Fibroblast of skin of left biceps (primary cell): ENCODE measurements at places on chromosomes 11 and 22.

DNA sequence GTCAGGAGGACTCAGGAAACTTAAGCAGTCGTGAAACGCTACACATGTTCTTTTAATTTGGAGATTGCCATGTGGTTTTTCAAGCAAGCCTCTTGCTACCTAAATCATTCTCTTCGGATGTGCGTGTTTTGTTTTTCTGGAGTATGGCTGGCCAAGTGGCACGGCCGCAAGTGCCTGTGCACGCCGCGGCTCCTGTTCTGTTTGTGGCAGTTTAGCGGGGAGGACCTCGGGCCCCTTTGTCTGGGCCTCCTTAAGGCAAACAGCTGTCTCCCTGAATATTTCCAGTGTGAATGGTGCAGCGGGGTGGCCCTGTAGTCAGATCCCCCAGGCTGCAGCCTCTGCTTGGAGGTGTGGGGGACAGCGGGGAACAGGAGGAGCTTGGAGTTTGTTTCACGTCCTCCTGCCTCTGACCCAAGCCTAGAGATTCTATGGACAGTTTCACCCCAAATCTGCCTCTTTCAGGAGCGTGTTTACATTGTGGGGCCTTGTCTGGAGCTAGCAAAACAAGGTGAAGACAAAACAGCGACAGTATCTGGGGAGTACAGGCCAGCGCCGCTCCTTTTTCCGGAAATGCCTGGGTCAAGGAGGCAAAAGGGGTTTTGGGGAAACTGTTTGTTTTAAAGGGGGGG lies 1.3 kb downstream of the LRP5 start:
- no peak for DNase-seq

GRCh38 chr22:23742505-23743264 lies 8.2 kb downstream of the ZNF70 start:
- no peak for DNase-seq

DNA sequence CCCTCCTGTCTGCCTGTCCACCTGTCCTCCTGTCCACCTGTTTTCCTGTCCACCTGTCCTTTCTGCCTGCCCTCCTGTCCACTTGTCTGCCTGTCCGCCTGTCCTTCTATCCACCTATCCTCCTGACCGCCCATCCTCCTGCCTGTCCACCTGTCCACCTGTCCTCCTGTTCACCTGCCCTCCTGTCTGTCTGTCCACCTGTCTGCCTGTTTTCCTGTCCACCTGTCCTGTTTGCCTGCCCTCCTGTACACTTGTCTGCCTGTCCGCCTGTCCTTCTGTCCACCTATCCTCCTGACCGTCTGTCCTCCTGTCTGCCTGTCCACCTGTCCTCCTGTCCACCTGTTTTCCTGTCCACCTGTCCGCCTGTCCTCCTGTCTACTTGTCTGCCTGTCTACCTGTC lies 682.8 kb downstream of the TBC1D22A start:
- DNase-seq: no peak

DNA sequence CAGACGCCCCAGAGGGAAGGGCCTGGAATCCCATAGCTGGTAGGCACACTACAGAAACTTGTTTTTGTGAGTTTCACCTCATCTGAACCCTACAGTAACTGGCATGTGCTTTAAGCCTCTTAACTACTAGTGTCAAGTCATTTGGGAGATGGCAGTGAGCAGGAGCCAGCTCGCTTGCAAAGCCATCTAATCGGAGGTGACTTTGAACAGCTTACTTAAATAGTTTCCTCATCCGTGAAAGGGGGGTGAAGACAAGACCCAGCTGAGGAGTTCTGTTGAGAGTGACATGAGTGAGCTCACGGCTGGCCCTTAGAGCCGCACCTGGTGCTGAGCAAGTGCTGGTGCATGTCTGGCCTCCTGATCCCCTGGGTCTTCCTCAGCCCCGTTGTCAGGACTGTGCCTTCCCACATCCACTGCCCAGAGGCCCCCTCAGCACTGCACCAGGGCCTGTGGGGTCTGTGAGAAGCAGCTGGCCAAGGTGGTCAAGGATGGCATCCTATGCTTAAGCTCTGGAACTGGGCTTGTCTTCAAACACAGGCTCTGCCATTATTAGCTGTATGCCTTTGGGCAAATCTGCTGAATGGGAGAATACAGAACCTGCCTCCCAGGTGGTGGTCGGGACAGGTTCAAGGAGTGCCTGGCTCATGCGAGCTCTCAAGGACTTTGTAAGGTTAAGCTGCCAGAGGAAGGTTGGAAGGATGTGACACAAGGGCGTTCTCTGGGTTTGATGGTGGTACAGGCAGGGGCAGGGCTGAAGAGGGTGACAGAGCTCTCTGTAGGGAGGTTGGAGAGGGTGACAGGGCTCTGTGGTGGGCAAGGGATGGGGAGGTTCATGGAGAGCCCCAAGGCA lies 27.3 kb downstream of the INCENP start:
- no peak for DNase-seq

- DNase-seq: no peak
These were observed 5.3 kb downstream of the PHOX2A start for GRCh38 chr11:72238492-72239312.

DNA sequence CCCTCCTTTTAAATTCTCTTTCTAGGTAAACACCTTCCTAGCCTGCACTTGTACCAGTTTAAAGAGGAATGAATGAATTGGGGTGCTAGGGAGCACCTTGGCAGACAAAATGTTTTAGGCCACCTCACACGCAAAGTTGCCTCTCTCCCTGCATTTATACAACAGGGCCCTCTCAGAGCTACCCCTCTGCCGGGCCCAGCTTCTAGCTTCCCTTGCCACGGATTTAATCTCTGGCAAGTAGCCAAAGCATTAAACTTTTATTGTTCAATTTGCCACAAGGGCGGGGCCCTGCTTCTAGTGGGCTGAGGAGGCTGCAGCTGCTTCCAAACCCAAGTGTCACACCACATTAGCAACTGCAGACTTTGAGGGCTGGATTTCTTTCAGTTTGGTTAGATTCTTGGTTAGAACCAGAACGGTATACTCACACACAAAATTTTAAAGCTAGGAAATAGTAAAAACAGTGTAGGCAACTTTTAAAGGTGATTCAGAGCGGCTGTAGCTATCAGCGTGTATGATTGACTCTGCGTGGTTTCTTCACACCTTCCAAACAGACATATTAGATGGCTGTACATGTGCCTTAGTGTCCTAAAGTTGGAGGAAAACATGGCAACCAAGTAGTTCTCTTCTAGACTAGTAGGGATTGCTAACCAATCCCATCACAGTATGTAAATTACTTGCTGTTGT lies 6.5 kb downstream of the KREMEN1 start:
- no peak for DNase-seq

- DNase-seq: no peak
These were observed 428 bp downstream of the SCN3B start for GRCh38 chr11:123653827-123654565.

- DNase-seq: no peak
These were observed 140.5 kb downstream of the TRIM44 start for GRCh38 chr11:35803115-35803514.
